NCI-H1694 treated with DMSO at 0.1 percent for 48 hours (cell line): ENCODE measurements at places on chromosomes 1 and 21.

DNA sequence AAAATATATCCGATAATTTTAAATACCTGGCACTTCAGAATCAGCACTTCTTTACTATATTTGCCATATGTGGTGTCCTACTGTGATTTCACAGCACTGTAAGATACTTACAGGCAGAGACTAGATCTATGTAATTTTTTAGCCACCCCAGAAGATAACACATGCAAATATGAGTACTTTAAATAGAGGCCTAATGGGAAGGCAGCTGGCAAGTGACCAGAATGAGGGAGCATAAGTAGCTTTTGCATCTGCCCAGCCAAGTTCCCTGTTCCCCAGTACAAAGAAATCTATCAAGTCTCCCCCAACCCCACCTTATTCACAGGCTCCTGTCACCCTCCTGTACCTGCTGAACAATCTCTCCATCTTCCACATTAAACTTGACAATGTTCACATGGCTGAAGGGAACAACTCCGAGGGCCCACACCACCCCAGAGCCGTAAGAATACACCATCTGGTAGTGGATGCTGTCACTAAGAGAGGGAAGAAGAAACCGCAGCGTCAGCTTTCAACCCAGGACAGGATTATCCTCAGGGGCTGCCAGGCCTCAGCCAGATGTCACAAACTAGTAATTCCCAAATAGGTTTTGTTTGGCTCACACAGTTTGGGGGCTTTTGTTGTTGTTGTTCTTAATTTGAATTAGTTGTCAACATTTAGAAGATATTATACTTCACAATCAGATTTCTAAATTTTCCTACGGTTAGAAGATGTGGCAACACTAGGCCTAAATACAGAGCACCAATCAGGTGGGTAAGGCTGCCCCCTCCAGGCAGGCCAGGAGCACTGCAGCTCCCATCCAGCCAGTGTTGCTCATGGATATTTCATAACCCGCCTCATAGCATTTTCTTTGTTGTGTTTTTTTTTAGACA lies 10.4 kb downstream of the EMC1 start:
- DNase-seq: peak; percentile 67

DNA sequence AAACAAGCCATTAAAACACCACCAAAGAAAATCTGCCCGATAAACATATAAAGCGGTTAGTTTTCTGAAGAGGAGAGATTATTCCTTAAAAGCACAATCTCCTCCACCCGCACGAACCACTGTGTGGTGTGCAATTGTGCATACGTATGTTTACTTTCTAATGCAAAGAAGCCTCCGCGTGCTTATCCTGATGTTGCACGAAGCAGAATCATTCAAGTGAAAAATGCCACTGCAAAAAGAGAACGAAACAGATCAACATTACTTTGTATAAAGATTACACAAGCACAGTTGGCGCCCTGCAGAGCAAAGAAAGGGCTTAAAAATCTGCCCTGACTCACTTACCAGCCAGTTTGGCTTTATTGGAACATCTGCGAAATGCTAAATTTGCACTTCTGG lies 166.8 kb downstream of the ZNF281 start:
- DNase-seq: peak; percentile 84

GRCh38 chr1:24720152-24720551 lies 25.1 kb upstream of the CLIC4 start:
- DNase-seq: no peak

- DNase-seq: no peak
These were observed 134.2 kb downstream of the TLR5 start for GRCh38 chr1:223008808-223009207.

DNA sequence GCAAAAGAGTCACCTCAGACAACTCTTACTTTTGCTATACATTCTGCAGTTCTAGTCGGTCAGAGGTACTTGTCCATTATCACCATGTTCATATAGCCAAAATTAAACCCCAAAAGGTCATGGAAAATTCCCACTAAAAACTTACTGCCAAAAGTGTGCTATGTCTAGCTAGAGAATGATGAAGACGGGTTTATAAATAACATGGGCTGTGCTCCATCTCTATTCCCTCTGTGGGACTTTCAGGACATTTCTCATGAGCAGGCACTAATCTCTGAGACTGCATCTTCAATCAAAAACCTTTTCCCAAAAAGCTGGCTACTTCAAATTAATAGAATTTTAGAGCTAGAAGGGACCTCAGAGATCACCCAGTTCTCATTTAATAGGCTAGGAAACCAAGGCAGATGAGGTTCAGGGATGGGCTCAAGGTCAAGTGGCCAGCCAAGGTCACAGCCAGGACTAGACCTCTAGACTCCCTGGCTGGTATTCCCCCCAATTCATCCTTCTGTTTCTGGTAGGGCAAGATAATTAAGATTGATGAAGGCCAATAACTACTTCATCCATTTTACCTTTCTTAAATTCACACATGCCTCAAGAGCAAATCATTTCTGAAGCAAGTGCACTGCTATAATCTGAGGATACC lies 21.0 kb upstream of the MOB3C start:
- DNase-seq: no peak
